ENCODE measurements at places on chromosomes 3 and 15.

- no peak for DNase-seq
Observed at GRCh38 chr3:101466465-101467309, 46.3 kb downstream of the SENP7 start.

DNA sequence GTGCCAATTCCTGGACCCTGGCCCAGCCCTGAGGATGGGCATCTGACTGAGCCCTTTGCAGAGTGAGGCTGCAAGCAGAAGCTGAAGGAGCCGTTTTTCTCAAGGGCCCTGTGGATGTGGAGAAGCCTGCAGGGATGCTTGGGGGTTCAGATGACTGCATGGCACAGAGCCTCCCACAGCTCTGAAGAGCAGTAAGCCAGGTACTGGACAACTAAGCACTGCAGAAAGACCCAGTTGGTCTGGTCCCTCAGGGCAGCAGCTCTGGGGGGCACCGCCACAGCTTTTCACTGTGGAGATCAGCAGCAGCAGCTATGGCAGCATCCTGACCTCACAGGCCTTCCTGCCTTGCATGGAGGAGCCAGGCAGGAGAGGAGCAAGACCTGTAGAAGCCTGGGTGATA, 67.6 kb downstream of the CRYGS start:
- DNase-seq: no peak

DNA sequence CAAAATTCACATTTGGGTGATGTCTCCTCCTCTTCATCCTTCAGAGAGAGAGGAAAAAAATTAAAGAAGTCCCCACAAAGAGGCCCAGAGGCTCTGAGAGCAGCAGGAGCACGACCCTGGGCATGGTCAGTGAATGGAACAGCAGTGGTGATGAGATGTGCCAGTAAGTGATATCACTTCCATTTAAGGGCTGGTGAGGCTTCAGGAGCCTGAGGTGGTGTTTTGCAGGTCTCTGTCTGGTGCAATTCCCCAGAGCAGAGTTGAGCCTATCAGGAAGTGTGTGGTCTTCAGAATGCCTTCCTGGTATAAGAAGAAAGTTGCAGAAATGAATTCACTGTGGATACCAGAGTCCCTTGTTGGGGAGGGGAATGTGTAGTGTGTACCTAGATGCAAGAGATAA, 21.4 kb downstream of the ERICH6 start:
- DNase-seq: no peak

- DNase-seq: no peak
Observed at GRCh38 chr3:137835096-137835495, 71.0 kb downstream of the SOX14 start.

- no peak for DNase-seq
Observed at GRCh38 chr3:30475809-30476178, 130.6 kb upstream of the TGFBR2 start.

GRCh38 chr3:87426918-87427317, 150.5 kb upstream of the POU1F1 start:
- DNase-seq: no peak

DNA sequence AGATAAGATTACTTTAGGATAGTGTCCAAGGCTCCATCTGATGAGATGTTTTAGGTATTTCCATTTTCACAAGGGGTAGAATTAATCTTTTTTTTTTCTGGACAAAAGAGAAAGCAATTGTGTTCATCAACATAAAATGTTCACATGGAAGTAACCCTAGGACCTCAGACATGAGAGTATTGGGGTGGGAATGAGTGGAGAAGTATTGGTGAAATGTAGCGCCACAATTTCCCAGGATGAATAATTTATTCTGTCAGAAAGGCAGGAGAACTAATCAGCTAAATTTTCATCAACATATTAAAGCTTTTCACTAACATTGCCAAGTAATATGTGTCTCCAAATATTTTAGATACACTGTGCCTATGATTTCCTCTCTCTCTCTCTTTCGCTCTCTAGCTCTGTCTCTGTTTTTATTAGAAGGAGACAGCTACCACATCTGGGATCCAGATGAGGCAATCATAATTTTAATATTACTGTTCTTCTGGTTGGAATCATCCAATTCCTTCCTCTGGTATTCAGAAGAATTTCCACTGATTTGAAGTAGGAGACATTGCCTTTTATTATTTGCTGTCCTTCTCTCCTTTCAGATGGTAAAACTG, 21.6 kb upstream of the ZNF280D start:
- no peak for DNase-seq

- DNase-seq: no peak
Observed at GRCh38 chr15:77085297-77085696, 14.4 kb upstream of the TSPAN3 start.

- no peak for DNase-seq
Observed at GRCh38 chr3:72018343-72018984, 233.5 kb upstream of the PROK2 start.

GRCh38 chr3:183301937-183302580, 49.0 kb downstream of the B3GNT5 start:
- no peak for DNase-seq

DNA sequence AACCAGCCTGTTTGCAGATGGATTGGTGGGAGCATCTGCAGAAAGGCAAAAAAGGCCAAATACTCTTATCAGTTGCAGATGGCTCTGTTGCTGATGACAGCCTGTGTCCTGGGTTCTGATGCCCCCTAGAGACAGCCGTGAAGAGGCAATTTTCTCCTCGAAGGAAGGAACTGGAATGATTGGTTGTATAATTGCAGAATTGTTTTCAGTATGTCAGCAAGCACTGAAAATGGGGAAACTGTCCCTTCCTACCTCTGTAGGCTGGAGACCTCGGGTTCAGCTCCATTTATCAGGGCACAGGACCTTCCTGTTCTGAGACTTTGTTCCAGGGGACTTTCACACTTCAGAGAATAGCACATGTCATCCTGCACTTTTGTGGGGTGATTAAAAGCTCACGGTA, 103.0 kb downstream of the PGPEP1L start:
- DNase-seq: no peak
